Stimulated activated CD4-positive, alpha-beta T cell treated with anti-CD3 and anti-CD28 coated beads, Interleukin-15, amount 100 ng/mL, for 24 hours (primary cell): ENCODE measurements at places on chromosomes 1 and 21.

DNA sequence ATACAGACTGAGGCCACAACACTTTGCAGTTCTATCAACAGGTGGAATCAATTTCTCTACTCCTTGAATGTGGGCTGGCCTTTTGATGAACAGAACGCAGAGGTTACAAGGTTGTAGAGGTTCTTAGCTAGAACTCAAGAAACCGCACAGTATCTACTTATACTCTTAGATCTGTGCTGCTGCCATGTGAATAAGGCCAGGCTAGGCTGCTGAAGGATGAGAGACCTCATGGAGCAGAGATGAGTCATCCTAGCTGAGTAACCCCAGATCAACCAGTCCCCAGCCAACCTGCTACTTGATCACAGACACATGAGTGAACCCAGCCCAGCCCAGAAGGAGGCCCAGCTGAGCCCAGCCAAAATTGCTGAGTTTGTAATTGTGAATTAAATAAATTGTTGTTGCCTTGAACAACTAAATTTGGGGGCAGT, 35.3 kb upstream of the BCAR3 start:
- peak; percentile 68 for DNase-seq

DNA sequence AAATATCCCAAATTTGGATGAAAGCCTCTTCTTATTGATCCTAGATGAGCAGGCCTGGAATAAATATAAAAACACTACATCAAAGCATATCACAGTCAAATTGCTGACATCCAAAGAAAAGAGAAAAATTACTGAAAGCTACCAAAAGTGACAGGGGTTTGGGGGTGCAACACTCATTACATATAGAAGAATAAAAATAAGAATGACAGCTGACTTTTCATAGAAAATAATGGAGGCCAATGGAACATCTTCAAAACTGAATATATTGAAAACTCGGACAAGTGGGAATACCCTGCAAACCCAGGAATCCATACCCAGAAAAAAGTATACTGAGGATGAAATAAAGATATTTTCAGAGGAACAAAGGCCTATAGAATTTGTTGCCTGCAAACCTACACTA, 84.0 kb downstream of the FOXJ3 start:
- no peak for DNase-seq

- no peak for DNase-seq
Measured at GRCh38 chr1:177593105-177593504, 376.8 kb downstream of the SEC16B start.

DNA sequence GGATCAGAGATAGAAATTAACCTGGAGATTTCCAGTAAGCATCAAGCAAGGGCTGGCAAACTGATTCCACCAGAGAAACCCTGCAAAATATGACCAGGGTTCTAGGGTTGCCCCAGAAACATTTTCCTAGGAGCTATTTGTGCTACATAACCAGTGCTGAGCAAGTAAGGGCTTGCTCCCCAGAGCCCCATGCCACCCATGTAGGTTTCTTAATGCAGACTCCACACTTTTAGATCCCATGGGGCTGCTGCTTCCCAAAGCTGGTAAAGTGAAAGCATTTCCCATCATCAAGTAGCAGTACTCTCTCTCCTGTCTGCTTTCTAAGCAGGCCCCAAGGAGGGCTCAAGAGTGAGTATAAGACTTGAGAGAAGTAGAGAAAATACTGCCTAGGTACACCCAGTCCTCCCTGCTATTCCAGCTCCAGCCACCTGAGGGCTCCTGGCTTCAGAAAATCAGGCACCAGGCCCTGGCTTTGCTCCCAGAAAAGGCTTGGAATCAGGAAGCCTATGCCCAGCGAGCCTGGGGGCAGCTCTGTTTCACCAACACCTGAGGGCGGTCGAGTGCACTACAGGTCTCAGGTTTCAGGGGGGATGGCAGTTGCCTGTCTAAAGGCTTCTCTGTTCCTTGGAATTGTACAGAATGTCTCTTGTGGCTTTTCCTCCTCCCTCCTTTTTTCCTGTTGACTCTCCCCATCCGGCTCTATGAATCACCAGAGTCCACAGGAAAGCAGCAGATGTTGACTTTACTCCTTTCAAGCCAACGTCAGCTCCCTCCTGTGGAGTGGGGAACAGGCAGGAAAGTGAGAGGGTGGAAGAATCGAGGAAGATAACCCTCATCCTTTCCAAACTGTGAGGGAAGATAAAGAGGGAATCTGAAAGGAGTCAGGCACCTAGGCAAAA, 6.2 kb upstream of the ANKRD35 start:
- DNase-seq, result peak; percentile 71

DNA sequence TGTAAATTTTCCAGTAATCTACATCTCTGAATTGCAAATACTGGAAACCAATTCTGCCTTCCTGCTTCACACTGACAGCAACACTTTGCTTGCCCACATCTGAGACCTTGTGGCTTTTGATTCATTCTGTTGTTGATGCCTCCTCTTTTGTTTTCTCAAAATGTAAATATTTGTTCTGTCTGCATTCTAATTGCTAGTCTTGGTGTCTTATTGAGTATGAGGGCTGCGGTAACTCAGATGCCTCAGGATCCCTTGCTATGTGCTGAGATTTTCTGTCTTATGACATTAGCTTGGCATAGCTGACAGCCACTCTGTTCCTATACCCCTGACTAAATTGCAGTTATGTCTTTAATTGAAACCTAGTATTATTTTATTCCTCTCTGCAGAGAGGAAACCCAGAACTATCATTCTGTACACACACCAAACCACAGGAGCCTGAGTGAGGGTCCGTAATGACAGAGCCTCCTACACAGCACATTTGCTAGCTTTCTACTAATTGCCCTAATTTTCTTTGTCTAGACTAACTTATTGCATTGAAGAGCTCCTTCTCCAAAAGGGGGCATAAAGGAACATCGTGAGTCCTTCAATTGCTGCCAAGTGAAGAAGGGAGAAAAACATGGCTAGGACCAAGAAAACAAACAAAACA, 72.1 kb downstream of the GREM2 start:
- DNase-seq, result no peak

DNA sequence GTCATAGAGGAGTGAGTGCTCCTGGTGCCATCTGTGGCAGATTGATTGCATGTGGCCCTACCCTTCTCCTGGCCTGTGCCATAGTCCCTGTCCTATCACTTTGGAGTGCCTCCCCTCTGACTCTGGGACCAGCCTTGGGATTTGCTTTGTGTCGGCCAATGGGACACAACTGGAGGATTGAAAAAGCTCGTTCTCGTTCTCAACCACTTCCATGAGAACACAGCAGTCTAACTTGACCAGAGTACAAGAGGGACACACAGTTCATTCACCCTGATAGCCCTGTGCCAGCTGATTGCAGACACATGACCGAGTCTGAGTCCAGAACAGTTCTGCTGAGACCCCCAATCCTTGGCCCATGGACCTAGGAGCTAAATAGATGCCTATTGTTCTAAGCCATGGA, 47.8 kb downstream of the C1orf198 start:
- DNase-seq, result no peak

- no peak for DNase-seq
Measured at GRCh38 chr1:6069573-6069972, 23.9 kb downstream of the KCNAB2 start.

DNA sequence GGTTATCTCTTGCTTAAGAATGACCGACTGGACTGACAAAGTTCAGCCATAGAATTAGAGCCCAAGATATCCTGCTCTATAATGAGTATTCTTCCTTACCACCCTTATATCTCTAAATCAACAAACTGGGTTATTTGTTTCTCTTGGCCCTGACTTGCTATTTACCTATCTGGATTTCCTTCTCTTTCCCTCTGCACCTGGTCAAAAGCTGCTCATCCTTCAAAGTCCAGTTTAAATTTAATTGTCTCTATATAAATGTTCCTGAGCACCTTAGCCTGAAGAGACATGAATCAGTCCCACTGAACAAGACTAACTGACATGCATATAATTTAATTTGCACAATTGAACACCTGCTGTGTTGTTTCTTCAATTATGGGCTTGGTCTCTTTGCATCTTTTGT, 127.1 kb upstream of the KCNJ15 start:
- no peak for DNase-seq

GRCh38 chr1:92768915-92769314, 16.0 kb downstream of the EVI5 start:
- no peak for DNase-seq

GRCh38 chr1:4010284-4010683, 110.2 kb upstream of the C1orf174 start:
- DNase-seq, result no peak

DNA sequence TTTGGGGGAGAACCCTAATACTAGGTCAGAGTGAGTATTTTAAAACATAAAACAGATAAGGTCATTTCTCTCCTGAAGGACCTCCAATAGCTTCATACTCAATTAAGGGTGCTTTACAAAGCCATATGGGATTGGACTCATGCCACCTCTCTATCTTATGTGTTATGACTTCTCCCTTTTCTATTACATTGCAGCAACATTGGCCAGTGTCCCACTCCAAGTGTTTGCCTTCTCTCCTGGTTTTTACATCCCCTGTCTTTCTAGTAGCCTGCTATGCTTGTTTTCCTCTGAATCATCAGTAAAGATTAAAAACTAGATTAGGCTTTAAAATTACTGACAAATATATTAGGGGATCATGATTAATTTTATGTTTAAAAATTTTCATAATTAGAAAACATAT, 66.6 kb downstream of the SCMH1 start:
- DNase-seq, result no peak

- no peak for DNase-seq
Measured at GRCh38 chr1:180101411-180101810, 53.3 kb upstream of the QSOX1 start.

- DNase-seq, result no peak
Measured at GRCh38 chr1:29962831-29963247, 726.5 kb downstream of the PTPRU start.

GRCh38 chr1:87421809-87422208, 93.1 kb downstream of the LMO4 start:
- DNase-seq, result no peak

GRCh38 chr1:212162635-212163034, 122.6 kb upstream of the PPP2R5A start:
- DNase-seq, result peak; percentile 23

DNA sequence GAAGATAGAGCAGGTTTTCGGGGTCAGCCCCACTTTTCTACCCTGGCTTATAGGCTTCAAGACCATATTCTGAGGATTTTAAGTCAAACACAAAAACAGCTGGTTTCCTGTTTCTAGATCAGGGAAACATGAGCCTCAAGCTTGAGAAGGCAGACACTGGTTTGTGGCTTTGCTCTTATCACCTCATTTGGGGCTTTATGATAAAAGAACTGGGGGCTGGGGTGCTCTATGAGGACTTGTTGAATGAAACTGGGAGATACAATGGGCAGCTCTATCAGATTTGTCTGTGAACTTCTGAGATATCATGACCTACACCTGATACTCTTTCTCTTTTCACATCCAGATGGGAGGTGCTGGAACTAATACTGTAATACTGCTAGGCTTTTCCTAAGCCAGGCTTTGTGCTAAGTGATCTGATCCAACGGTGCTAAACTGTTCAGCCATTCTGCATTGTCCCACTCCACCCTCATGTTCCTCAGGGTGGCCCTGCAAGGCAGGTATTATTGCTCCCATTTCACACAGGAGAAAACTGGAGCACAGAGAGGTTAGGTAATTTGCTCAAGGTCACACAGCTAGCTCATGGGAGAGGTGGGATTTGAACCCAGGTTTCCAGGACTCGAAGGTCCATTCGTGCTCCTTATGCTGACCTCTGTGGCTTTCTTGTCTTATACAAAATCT, 6.6 kb downstream of the AJAP1 start:
- DNase-seq, result no peak

- no peak for DNase-seq
Measured at GRCh38 chr21:16588433-16588860, 858.7 kb downstream of the USP25 start.

DNA sequence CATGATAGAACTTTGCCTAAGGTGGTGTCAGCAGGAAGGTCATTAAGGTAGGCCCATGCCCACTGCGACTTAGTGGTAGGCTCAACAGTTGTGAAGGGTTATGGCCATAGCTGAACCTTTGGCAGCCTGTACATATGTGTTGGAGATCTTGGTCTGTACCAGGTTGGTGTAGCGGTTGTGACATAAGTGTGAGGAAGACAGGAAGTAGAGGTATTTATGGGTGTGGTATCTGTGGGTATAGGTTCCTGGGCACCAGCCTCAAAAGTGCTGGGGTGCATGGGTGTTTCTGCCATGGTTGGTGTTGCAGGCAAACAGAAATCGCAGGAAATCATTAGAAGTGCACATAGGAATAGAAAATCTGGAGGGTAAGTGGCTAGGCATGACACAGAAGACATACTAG, 18.6 kb upstream of the LRIF1 start:
- DNase-seq, result no peak

DNA sequence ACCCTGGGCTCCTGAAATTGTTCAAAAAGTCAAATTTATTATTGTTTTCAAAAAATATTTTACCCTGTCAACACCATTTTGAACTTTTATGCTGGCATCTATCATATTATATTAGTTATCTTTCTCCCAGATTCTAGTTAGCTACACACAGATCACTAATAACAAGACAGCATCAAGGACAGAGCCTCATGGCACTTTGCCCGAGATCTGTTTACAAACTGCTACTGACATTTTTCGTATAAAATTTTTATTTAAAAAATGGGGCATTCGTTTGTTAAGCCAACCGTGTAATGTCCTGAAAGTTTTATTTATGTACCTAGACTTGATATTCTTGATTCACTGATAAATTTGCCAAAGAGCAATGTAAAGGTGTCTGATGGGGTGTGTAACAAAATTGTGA, 78.1 kb downstream of the PLPPR5 start:
- no peak for DNase-seq

- DNase-seq, result no peak
Measured at GRCh38 chr1:76593618-76594017, 273.7 kb upstream of the ST6GALNAC5 start.

- peak; percentile 57 for DNase-seq
Measured at GRCh38 chr1:34162852-34163766, 1.9 kb downstream of the CSMD2 start.

- DNase-seq, result no peak
Measured at GRCh38 chr1:232438476-232438875, 191.5 kb downstream of the SIPA1L2 start.

DNA sequence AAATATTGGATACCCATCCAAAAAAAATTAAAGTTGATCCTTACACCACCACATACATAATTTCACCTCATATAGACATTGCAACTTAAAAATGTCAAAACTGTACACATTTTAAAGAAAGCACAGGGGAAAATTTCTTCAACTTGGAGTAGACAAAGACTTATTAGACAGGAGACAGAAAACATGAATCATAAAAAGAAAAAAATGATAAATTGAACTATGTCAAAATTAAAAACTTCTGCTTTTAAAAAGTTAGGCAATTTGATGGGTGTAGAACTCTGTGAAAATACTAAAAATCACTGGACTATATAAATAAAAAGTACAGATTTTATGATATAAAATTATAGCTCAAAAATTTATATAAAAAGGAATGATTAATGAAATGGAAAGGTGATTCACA, 4.4 kb upstream of the OR10K1 start:
- no peak for DNase-seq

GRCh38 chr1:150109586-150109985, 40.1 kb upstream of the PLEKHO1 start:
- DNase-seq, result peak; percentile 5

GRCh38 chr1:95230768-95231191, 3.2 kb upstream of the RWDD3 start:
- DNase-seq, result no peak

- no peak for DNase-seq
Measured at GRCh38 chr1:151980287-151981177, 13.1 kb downstream of the S100A10 start.
